ENCODE measurements at places on chromosomes 11 and 22. TPM values are rescaled to one million over a fixed set of nuclear protein-coding genes. Genes with fewer than 3 reads are reported as not detected.

DNA sequence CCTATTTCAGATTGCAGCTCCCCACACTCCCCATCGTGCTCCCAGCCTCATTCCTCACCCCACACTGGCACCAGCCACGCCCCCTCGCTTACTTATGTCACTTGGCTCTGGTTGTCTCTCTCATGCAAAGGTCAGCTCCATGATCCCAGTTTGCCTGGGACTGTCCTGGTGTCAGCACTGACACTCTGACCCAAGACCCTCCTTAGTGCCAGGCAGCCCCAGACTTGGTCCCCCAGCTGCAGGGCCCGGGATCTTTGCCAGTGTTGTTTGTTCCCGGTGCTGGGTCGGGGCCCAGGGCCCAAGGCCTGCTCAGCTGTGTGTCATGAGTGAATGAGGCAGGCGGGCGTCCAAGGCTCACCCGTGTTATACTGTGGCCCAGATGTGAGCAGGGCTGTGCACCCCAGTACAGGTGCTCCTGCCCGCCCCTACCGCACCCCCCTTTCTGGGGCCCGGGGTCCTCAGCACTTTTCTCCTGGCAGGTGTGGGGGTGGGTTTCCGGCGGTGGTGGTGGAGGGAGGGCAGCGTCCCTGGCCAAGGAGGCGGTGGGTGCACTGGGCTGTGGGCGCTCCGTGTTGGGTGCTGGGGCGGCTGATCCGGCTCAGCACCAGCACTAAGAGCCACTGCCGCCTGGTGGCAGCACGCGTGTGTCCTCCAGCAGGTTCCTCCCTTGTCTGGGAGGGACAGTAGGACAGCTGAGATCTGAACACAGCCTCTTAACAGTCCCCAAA lies 19.5 kb downstream of the IL17REL start:
- peak; percentile 78 for DNase-seq

GRCh38 chr11:111836721-111837120 lies 34.7 kb downstream of the ALG9 start:
- no peak for DNase-seq

- no peak for DNase-seq
These were observed 1.9 kb downstream of the NNMT start for GRCh38 chr11:114297806-114298709.

DNA sequence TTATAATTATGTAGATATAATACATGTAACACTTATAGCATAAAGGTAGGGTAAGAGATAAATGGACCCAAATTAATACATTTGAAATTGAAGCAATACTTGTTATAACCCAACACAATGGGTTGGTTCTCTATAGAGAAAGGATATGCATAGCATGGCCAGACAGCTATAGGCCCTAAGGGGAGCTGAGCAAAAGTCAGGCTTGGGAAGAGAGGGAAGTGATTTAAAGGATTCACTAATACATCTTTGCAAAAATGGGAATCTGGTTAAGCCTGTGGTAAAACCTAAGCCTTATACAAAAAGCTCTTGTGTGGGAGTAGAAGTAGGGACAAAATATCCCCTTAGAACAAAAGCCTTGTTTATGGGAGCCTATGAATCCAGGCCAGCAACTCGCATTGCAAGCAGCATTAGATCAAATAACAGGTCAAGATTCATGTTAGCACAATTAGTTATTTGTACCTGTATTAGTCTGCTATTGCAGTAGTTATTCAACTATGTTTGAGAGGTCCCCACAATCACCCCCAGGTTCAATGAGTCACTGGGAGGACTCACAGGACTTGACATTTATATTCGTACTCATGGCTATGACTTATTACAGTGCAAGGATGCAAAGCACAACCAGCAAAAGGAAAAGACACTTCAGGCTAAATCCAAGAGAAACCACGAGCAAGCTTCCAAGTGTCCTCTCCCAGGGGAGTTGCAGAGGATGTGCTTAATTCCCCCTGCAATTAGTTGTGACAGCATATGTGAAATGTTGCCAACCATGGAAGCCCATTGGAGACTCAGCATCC lies 144.7 kb upstream of the LMO1 start:
- no peak for DNase-seq

GRCh38 chr11:64455456-64456261 lies 96.7 kb downstream of the RPS6KA4 start:
- DNase-seq, result no peak

DNA sequence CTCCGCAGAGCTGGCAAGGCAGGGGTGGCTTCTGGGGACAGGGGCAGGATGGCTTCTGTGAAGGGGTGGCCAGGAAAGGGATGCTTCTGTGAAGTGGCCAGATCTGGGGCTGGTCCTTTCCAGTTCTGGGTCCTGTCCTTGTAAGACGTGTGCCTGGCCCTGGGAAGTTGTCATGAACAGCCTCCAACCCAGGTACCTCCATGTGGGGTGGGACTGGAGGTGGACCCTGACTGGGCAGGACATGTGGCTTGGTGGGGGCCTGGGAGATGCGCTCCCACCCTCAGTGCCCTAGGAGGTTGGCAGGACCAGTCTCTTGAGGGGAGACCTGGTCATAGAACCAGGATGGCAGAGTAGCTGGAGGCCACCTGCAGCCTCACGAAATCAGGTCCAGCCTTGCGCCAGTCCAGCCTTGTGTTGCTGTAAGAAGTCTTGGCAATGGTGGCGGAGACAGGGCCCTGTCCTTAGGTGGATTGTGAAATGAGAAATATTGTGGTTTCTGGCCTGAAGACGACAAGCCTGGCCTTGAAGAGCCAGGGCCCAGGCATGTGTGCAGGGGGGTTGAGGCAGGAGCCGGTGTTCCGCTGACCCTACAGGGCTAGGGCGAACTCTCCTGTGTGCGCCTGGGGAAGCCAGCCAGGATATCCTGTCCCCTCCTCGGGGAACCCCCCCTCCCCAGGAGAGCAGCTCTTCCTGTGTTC lies 2.6 kb downstream of the KCNQ1 start:
- no peak for DNase-seq

DNA sequence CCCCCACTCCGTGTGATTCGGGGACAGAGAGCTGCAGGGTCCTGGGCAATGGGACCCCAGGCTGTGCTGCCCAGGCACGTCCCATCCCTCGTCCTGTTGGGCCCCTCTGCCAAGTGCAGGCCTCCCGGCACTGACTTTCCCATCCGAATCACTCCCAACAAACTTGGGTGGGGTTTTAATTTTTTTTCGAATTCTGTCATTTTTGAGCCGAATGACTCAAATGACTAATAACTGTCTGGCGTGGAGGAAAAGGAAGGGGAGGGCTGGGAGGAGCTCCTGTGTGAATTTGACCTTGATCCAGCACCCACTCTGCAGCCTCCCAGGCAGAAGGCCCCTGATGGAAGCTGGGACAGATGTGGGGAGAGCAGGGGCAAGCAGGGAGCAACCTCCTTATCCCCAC lies 1173.2 kb downstream of the BRD1 start:
- no peak for DNase-seq

- no peak for DNase-seq
These were observed 108.4 kb upstream of the ZC3H12C start for GRCh38 chr11:109984634-109985289.

- no peak for DNase-seq
These were observed 1.1 kb upstream of the RASSF10 start for GRCh38 chr11:13008061-13008435.

GRCh38 chr11:46335890-46336562 lies 11.2 kb upstream of the DGKZ start:
- peak; percentile 61 for DNase-seq

DNA sequence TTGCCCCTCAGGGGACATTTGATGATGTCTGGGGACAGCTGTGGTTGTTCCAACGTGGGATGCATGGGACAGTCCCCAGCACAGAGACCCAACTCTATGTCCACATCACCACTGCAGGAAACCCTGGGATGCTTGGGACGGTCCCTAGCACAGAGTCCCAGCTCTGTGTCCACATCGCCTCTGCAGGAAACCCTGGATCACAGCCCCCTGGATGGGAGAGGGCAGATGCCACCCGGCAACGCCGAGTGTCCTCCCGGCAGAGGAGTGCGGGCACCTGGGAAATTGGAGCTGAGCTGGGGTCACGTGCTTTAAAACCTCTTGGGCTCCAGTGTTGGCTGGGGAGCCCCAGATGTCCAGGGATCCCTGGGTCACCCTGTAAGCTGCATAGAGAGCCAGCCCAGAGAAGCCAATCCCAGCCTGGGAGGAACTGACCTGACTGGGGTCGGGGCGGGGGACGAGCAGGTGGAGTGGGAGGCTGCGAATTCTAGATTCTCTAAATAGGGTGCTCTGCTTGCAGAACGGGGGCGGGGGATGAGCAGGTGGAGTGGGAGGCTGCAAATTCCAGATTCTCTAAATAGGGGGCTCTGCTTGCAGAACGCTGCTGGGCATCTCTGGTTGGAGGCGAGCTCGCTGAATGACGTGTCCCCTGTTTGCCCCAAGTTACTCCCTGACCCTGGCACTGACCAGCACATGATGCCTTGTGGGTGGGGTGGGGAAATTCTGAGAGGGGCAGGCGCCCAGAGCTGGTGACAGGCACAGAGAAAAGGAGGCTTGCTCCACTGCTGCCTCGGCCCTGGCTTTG lies 1197.8 kb downstream of the BRD1 start:
- peak; percentile 55 for DNase-seq

- DNase-seq, result no peak
These were observed 9.4 kb downstream of the CBX6 start for GRCh38 chr22:38862375-38863329.

DNA sequence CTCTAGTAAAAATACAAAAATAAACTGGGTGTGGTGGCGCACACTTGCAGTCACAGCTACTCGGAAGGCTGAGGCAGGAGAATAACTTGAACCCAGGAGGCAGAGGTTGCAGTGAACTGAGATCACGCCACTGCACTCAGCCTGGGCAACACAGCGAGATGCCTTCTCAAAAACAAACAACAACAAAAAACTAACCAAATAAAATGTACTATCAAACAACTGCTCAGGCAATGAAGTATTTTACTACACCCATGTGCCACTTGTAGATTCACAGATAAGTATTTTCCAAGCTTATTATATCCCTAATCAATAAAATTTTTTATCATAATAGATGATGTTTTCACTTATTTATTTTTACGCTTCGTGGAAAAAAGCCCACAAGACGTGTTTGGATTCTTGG lies 924 bp downstream of the C11orf65 start:
- no peak for DNase-seq

- peak; percentile 26 for DNase-seq
These were observed 124.0 kb downstream of the ETS1 start for GRCh38 chr11:128463371-128463829.

DNA sequence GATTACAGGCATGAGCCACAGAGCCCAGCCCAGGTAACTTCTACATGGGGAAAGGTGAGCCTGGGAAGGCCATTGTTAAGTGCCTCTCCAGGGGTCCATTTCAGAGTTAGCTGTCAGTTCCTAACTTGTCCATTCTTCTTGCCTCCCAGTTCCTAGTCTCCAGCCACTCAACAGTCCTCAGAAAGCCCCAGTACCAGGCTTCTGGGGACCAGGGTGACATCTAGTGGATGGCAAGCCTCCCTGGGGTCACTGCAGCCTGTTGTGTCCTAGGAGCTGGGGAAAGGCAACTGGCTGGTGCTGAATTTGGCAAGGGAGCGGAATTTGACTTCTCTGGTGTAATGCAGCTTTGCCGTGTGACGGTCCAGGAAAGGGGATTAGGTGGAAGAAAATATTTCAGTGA lies 2.1 kb downstream of the LGALS12 start:
- peak; percentile 40 for DNase-seq

- DNase-seq, result no peak
These were observed 50.3 kb upstream of the EHF start for GRCh38 chr11:34570584-34570983.

Gene ST14
- total RNA-seq, result not detected

Gene UBQLN3
- not detected for total RNA-seq

Gene STK33
- 9.5 TPM for total RNA-seq

Gene PTDSS2
- 21.8 TPM for total RNA-seq

Gene MS4A7
- total RNA-seq, result 3.3 TPM

Gene NCR3LG1
- total RNA-seq, result 12.0 TPM

Gene KRTAP5-1
- not detected for total RNA-seq

Gene GAB4
- total RNA-seq, result not detected

Gene XKR3
- total RNA-seq, result not detected

Gene SCUBE1
- 21.2 TPM for total RNA-seq
